ENCODE measurements at places on chromosomes 7 and 10. TPM values are rescaled to one million over a fixed set of nuclear protein-coding genes. Genes with fewer than 3 reads are reported as not detected.

Gene OPALIN
- total RNA-seq, result not detected

GRCh38 chr7:150778738-150779301, 21.3 kb downstream of the TMEM176B start:
- H3K4me3 ChIP-seq, result no peak overlapping the region
- H3K27me3 ChIP-seq, result peaks cover 9% of the 10 kb centered on the region
- peak; percentile 80 for DNase-seq
- H3K27ac ChIP-seq, result no peak overlapping the region

GRCh38 chr7:80218723-80219122, 84.1 kb downstream of the GNAI1 start:
- no peak overlapping the region for H3K4me3 ChIP-seq
- peak; percentile 11 for DNase-seq
- H3K27me3 ChIP-seq, result no peaks in the 10 kb centered on the region
- H3K4me1 ChIP-seq, result peaks cover 9% of the 10 kb centered on the region

DNA sequence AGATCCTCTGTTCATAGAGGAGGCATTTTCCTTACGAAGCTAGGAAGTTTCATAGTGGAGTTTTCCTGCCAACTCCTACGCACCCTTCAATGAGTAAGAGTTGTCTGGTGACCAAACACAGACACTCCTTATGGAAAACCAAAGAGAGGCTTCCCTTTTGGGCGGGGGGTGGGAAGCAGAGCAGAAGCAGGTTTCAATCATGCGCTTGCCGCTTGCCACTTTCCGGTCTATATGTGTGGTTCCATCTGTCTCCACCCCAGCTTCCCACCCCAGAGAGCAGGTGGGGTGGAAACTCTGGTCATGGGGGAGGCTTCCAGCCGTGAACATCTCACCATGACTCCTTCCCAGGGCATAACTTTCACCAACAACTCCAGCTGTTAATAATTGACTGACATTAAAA, 68.8 kb upstream of the GRB10 start:
- DNase-seq, result no peak
- H3K27me3 ChIP-seq, result no peaks in the 10 kb centered on the region
- H3K4me1 ChIP-seq, result no peaks in the 10 kb centered on the region
- H3K4me3 ChIP-seq, result no peak overlapping the region

- no peak overlapping the region for H3K27ac ChIP-seq
- H3K4me3 ChIP-seq, result no peak overlapping the region
- H3K27me3 ChIP-seq, result no peaks in the 10 kb centered on the region
- H3K36me3 ChIP-seq, result no peaks in the 10 kb centered on the region
- DNase-seq, result no peak
Measured at GRCh38 chr10:89591796-89592271, 53.2 kb downstream of the PANK1 start.

Data from activated T-cell treated with anti-CD3 and anti-CD28 coated beads, Interleukin-2, amount 50 U/mL, for 72 hours (primary cell).